ENCODE measurements at places on chromosomes 12 and 14.

- DNase-seq, result peak; percentile 54
Observed at GRCh38 chr14:104865631-104866441, 768 bp downstream of the CEP170B start.

GRCh38 chr12:103640831-103641230, 53.8 kb downstream of the STAB2 start:
- DNase-seq, result no peak

DNA sequence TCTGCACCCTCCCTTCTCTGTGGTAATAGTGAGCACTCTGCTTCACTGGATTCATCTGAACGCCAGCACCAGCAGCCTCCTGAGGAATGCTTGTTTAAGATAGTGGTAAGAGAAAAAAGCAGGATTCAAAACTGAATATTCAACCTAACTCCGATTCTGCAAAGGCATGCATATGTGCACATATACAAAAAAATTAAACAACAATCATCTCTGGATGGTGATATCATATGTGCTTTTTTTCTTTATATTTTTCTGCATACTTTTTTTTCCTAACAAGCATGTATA, 9.8 kb downstream of the TMEM229B start:
- DNase-seq, result no peak

DNA sequence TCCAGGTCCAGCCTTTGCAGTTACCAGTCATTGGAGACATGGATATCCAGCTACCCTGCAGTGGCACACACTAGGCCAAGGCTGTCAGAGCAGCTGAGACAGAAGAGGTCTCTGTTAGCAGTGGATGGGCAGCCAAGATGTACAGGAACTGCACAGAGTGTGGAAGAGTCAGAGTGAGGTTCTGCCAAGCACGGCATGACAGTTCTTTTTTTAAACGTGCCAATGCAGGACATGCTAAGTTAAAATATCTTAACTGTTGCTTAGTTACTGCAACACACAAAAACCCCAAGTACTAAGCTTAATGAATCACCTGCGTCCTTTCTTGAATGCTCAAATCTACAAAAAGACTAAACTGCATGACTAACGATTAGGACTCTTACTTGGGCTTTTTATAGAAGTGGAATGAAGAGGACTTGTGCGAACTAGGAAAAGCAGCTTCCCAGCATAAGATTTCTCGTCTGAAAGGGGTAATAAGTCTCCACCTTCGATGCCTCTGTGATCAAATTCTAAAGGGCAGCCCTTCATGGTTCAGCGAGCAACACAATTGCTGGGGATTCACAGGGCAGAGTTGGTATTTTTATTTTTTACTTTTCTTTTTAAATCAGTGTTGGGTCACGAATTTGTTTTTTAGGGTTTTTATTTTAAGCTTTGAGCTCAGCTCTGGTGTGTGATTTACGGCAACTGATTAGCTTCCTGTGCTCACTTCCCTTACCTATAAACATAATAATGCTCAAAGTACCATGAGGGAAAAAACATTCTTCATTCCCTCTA, 20.6 kb downstream of the MAPK1IP1L start:
- DNase-seq, result peak; percentile 83

DNA sequence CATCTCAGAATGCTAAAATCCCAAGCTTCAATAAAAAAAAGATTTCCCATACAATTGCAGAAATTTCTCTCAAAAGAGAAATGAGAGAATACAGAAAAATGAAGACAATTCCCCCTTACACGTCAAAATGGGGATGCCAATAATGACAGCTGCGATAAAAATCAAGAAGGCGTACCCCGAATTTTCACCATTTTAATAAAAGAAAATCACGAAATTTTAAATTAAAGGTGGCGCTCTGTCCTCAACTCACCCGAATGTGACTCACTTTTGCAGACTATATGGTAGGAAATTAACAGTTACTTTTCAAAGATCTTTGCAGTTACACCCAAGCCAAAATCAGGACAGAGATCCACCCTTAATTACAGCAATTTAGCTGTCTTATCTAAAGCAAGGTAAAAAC, 2.1 kb downstream of the ATP2B1 start:
- no peak for DNase-seq

- DNase-seq, result no peak
Observed at GRCh38 chr14:101075801-101076413, 172.4 kb upstream of the RTL1 start.

DNA sequence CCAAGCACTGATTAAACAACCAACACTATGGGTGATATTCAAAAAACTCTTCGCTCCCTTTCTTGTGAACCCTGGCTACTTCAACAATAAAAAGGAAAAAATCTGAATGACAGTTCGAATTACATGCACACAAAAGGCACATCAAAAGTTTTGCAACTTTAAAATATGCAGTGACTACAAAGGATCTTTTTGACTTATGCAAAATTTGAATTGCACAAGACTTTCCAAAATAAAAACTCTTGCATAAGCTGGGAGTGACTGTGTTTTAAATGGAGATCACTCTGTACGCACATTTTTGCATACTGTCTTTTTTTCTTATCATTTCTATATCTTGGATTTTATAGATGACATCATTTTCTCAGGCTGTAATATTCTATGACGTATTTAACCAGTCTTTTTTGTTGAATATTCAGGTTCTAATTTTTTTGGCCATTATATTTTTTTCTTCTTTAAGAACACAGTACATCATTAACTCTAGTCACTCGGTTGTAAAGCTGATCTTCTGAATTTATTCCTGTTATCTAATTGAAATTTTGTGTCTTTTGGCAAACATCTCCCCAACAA, 667.6 kb upstream of the TBX3 start:
- no peak for DNase-seq

DNA sequence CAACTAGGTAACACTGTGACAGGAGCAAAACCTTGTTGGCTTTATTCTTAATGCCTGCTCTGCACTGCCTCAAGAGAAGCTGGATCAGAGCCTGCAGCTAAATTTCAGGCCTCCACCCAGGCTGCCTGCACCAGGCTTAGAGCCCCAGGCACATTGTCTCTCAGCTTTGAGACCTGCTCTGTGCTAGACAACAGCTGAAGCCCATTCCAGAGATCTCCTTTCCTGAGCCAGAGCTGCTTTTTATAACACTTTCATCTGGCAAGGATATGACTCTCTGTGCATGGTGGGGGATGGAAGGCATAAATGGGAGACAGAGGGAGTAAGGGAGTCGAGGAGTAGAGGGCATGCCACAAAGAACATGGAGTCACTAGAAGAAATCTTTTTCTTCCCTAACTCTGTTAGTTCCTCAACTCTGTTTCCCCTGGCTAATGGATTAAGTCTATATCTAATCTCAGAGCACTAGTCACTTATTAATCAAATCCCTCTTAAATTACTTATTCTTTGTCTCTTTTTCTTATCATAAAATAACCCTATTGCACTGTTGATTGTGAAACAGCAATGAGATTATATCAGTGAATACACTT, 27.1 kb upstream of the LUM start:
- no peak for DNase-seq

DNA sequence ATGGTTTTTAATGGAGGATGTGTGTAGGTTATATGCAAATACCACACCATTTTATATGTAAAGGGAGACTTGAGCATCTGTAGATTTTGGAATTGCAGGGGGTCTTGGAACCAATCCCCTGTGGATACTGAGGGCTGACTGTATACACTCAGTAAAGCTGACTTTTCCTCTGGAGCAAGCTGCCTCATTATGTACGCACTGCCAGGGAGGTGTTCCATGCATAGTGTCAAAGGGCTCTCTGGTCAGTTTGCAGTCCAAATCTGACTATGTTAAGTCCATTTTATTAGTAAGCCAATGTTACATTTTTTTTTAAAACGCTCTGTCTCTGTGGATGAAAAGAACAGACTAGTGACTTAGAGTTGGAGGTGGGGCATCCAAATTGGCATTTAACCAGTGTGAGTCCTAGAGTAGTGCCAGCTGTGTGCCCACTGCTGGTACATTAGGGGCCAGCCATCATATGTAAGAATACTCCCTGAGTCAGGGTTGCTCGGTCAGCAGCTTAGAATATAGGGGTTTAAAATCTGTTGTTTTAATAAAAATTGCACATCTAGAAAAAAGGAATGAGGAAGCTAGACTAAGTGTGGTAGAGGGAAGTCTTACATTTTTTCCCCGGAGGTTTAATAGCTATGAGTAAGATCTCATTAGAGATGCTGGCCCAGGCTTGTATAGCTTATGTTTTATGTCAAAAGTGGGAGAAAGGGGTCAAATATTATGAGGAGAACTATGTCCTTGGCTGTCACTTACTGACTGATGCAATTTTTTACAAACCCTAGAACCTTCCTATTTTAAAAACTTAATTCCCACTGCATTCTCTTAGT, 87.0 kb downstream of the TESC start:
- DNase-seq, result peak; percentile 48

DNA sequence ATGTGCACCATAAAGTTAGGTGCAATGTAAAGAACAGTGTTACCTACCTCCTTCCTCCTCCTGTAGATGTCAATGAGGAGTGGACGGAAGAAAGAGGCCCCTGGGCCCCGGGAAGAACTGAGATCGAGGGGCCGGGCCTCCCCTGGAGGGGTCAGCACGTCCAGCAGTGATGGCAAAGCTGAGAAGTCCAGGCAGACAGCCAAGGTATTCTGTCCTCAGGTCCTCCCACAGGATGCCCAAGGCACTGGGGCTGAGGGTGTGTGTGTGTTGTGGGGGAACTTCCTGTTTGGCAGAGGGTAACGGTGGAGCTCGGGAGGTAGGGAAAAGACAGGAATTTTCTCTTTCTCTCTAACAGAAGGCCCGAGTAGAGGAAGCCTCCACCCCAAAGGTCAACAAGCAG, 6.4 kb downstream of the ATN1 start:
- DNase-seq, result no peak

GRCh38 chr14:79473651-79474050, 737.7 kb downstream of the DIO2 start:
- DNase-seq, result no peak

GRCh38 chr12:16789204-16789790, 183.3 kb upstream of the LMO3 start:
- DNase-seq, result no peak

- no peak for DNase-seq
Observed at GRCh38 chr12:53299101-53299453, 418 bp upstream of the MYG1 start.

DNA sequence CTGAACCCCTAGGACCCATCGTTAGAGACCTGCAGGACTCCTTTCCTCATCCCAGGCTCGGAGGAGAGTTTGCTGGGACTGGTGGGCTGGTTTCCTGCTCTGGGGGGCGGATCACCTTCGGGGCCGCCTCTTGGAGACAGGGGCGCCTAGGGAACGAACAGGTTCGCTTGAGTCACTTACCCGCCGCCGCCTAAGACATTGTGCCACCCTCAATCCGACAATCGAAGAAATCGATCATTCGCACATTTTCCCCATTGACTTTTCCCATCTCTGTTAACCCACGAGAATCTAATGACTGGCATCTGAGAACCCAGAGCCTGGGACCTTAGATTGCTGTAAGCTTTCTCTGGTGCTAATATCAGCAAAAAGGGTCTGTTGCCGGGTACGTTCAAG, 322 bp downstream of the SLC39A9 start:
- no peak for DNase-seq

GRCh38 chr12:113002155-113002554, 23.8 kb downstream of the OAS2 start:
- DNase-seq, result no peak

GRCh38 chr14:62428429-62429203, 616.6 kb downstream of the KCNH5 start:
- DNase-seq, result no peak

- DNase-seq, result peak; percentile 79
Observed at GRCh38 chr12:51904951-51905470, 2.3 kb upstream of the ACVRL1 start.

DNA sequence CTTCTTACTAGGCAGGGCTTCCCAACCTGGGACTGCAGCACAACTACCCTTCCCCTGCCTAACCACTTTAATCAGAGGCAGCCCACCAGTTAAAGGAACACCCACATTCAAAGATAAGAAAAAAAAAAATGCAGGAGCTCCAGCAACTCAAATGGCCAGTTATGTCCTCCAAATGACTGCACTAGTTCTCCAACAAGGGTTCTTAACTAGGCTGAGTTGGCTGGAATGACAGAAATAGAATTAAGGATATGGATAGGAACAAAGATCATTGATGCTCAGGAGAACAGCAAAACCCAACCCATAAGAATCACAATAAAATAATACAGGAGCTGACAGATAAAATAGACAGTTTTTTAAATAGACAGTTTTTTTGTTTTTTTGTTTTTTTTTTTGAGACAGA, 154.2 kb downstream of the PLCZ1 start:
- DNase-seq, result no peak

DNA sequence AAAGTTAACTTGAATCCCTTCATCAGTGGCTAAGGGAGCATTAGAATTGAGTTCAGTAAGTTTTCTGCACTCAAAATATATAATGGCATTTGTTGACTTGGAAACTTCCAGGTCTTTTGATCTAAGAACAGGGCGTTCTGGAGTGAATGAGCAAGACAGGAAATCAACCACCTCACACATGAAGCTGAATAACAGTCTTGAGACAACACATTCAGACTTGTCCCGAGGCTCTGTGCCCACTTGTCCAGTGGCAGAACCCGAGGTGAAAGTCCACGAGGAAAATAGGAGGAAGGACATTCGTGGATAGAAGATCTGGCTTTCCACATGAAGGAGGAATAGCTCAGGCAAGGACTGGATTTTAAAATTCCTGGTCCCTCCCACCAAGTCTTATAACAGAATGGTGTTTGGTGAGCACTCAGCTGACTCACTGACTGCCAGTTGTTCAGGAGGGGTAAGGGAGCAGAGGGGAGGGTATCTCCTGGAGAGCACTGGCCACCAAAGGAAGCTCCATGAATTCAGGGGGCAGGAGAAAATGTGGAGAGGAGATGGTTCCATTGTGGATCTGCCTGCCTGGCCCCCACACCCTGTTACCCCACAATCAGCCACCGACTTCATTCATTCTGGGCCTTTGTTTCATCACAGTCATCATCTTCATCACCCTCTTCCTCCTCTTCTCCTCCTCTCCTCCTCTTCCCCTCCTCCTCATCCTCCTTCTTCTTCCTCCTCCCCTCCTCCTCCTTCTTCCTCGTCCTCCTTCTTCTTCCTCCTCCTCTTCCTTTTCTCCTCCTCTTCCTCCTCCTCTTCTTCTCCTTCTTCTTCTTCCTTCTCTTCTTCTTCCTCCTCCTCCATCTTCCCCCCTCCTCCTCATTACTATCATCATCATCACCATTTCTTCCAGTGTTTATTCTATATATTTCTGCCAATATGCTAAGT, 620.1 kb downstream of the MED13L start:
- no peak for DNase-seq

- no peak for DNase-seq
Observed at GRCh38 chr12:120140603-120141002, 24.1 kb upstream of the RAB35 start.

GRCh38 chr12:49058366-49059044, 2.1 kb downstream of the KMT2D start:
- no peak for DNase-seq

- no peak for DNase-seq
Observed at GRCh38 chr12:32431025-32431424, 31.7 kb downstream of the FGD4 start.

DNA sequence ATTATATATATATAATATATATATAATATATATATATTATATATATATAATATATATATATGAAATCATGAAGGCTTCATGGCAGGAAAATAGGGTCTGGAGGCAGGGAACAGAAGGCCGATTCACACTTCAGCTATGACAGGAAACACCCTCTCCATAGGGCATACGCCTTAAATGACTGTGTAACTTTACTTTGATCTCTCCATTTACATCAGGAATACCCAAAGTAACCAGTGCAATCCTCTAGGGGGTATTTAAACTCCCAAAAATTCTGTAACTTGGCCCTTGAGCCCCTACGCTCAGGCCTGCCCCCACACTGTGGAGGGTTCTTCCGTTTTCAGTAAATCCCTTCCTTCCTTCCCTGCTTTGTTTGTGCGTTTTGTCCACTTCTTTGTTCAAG, 40.4 kb upstream of the PPP2R5C start:
- DNase-seq, result no peak

- no peak for DNase-seq
Observed at GRCh38 chr14:77203611-77204458, 22.2 kb downstream of the TMEM63C start.
